ENCODE measurements at places on chromosomes 7 and 10.

- DNase-seq, result no peak
These were observed 489.2 kb upstream of the KCND2 start for GRCh38 chr7:119783799-119784198.

DNA sequence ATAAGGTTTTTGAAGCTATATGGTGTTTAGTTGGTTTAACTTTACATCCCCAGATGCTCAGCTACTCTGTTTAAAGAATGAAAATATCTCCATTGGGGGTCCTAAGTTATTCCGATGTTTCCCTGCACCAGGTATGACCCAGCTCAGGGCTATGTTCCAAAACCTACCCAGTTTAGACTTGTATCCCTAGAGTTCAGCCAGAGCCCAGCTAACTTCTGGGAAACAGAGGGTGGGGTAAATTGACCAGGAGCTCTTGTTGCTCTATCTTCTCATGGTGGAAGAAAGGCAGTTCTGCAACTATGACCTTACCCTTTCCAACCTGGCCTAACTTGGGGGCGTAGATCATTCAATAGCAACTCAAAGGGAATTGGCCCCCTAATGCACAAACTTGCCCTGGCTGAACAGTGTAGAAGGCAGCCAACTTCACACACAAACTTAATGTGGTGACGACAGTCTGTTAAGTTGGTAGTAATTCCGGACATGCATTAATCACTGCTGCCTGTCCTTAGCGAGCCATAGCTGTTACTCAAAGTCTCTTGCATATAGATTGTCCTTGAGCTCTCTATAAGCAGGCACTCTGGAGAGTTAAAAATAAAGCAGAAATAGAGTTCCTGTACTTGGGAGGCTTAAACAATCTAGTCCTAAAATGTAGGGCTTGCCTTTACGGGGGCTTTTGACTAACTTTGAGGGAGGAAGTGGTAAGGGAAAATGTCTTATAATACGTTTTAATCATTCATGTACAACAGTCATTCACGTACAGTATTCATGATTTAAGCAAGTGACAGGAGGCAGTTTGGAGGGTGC, 5.3 kb upstream of the ZNRF2 start:
- no peak for DNase-seq

GRCh38 chr10:53957401-53957800, 843.6 kb downstream of the PCDH15 start:
- DNase-seq, result no peak

DNA sequence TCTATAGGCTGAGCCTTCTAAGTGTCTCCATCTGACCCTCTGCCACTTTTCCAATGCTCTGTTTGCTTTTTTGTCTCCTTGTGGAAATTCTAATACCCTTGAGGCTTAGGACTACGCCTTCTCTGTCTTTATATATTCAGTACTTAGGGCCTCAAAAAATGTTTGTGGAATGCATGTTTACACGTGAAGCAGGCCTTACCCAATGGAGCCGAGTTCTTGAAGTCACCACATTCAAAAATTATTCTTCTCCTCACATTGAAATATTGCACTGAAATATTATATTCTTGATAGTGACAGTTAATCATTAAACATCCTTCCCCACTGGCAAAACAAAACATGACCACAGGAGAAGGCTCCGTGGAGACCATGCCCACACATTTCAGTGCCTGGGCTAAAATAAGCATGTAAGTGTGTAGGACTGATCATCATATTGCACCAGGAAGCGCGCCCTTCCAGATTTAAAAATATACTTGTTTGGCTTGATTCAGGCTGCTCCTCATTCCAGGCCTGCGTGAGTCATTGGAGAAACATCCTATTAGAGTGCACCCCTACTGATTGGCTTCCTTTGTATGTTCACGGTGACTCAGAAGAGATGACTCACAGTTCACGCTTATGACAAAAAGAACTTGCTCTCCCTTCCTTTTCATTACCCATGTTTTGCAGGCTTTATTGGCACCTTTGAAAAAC, 307.4 kb upstream of the AOAH start:
- peak; percentile 49 for DNase-seq

- peak; percentile 4 for DNase-seq
These were observed 35.0 kb upstream of the ZNF32 start for GRCh38 chr10:43683451-43684291.

DNA sequence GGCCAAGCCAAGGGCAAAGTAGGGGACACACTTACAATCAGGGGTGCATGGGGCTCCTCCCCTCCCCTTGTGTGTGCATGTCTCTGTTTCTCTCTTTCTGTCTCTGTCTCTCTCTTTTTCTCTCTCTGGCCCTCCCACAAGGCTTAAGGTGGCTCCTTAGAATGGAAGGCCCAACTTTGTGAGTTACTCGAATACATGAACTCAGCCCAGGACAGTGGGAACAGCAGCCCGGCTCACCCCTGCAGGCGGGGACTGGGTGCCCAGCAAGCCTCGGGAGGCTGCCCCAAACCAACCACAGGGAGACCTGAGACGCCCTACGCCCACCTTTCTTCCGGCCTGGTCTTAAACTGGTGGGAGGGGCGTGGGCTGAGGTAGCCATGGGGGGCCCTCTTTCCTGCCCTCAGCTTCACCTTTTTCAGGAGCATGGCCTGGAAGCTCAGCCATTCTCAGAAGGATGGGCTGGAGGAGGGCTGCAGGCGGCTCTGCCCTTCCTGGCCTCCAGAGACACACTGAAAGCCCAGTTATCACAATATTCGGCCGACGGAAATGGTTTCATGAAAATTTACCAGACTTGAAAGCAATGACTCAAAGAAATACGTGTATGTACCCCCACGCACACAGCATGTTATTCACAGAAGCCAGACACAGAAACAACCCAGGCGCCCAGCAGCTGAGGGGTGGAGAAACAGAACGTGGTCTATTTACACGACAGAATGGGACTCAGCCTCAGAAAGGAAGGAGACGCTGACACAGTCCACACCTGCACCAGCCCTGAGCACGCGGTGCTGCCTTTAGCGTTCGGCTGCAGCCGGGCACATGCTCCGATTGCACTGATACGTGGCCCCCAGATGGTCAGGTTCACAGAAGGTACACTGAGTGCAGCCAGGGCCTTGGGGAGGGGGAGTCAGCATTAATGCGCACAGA, 229.5 kb downstream of the PTPRN2 start:
- no peak for DNase-seq

GRCh38 chr10:84540022-84540616, 211.7 kb downstream of the CCSER2 start:
- no peak for DNase-seq

DNA sequence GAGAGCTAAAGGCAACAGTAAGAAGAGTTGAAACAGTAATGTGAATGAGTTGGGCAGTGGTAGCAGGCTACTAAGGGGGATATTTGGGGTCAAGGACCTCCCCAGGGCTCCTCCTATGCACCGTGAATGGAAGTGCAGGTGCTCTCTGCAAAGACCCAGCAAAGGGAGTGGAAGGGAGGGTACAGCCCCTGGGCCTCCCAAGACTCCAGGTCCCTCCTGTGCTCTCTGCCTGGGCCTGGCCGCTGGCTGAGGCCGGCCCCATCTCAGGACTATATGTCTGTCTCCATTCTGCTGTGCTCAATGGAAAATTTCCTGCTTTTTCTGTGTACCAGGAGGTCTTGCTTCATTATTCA, 372.1 kb upstream of the MKI67 start:
- DNase-seq, result no peak

DNA sequence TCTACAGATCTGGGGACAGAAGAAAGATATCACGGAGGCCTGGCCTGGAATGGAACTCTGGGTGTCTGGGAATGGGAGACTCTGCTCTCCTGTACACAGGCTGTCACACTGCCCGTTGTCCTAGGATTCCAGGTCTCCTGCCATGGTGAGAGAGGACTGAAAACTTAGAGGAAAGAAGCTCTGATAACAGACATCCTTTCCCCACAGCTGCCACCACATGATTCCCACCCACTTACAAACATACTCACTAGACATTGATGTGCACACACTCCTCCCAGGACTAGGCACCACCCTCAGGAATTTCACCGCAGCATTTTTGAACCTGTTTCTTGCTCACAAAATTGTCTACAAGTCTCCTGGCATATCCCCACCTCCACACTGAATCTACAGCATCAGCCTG, 5.7 kb downstream of the ZNF92 start:
- no peak for DNase-seq

GRCh38 chr7:74002474-74003017, 25.4 kb upstream of the ELN start:
- DNase-seq, result peak; percentile 5

DNA sequence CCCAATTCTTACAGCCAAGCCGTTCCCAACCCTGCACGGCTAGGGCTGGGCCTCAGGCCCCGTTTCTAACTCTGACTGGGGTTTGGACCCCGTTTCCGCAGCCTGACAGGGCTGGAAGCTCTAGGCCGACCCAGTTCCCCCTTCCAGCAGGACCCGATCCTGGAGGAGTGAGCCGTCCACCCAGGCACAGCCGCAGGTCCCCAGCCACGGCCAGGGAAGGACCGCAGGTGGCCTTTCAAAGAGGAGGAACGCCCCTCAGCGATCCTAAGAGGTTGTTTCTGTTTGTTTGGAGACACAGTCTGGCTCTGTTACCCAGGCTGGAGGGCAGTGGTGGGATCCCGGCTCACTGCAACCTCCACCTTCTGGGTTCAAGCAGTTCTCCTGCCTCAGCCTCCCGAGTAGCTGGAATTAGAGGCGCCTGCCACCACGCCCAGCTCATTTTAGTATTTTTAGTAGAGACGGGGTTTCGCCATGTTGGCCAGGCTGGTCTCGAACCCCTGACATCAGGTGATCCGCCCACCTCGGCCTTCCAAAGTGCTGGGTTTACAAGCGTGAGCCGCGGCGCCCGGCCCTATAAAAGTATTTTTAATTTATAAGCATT, 778 bp upstream of the GET4 start:
- no peak for DNase-seq
